ENCODE measurements at places on chromosomes 6 and 20. TPM values are rescaled to one million over a fixed set of nuclear protein-coding genes. Genes with fewer than 3 reads are reported as not detected.

CDSN gene
- not detected for total RNA-seq

SIRPD gene
- total RNA-seq, result 0.23 TPM

TRIM10 gene
- total RNA-seq, result not detected

DEF6 gene
- total RNA-seq, result 191 TPM

FAXC gene
- not detected for total RNA-seq

OR2H2 gene
- not detected for total RNA-seq

NFATC2 gene
- 53.5 TPM for total RNA-seq

PABPC1L gene
- total RNA-seq, result 103 TPM

EMILIN3 gene
- total RNA-seq, result not detected

SRMS gene
- not detected for total RNA-seq

PAK5 gene
- not detected for total RNA-seq

KCNQ5 gene
- 11.8 TPM for total RNA-seq

KIAA1755 gene
- not detected for total RNA-seq

TMEM244 gene
- total RNA-seq, result not detected

BMP2 gene
- not detected for total RNA-seq

- no peak for DNase-seq
These were observed 295.9 kb downstream of the GJA1 start for GRCh38 chr6:121731381-121731780.

- DNase-seq, result no peak
These were observed 75.2 kb downstream of the JPH2 start for GRCh38 chr20:44111712-44112335.

DNA sequence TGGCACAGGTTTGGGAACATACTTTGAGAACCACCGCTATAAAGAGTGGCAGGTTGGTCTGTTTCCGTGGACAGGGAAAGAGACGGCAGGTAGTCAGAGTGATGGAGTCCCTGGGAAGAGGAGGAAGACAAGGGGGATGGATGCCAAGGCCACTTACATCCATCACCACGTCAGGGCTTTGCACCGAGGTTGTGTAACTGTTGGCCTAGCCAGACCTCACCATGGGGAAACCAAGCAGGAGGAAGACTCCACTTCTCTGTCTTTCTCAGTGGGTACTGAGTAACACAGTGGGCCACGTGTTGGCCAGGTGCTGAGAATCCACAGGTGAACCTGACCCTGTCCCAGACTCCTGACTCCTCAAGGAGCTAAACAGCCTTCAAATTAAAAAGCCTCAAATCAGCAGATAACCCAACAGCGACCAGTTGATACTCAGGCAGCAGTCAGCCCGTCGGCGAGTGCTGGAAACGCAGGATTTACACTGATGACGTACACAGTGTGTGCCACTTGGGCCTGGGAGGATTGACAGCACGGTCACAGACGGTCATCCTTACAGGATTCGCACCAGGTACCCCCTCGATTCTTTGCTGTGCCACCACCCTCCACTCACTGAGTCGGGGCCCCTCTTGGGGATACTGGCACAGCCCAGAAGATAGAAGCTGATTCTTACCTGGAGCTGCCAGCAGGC is 134.6 kb upstream of the SNX9 start:
- no peak for DNase-seq

DNA sequence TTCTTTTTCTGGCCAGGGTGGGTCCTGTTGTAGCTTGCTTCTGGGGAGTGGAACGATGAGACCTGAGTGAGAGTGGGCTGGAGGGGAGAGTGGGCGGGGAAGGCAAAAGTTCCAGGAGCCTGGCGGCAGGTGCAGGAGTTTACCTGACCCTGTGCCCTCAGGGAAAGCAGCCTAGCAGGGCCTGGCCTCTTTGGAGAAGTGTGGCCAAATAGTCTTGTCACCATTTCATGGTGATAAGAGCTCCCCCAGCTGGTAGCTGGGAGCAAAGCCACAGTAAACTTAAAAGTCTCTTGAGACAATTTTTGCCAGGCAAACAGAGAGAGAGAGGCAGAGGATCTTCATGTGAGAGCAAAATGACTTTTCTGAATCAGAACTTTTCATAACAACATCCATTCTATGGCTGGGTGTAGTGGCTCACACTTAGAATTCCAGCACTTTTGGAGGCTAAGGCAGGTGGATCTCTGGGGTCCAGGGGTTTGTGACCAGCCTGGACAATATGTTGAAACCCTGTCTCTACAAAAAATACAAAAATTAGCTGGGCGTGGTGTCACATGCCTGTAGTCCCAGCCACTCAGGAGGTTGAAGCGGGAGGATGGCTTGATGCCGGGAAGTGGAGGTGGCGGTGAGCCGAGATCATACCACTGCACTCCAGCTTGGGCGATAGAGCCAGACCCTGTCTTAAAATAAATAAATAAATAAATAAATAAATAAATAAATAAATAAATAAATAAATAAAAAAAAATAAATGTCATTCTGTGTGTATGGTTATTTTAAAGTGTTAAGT is 161.8 kb upstream of the SCGN start:
- DNase-seq, result peak; percentile 80

- DNase-seq, result peak; percentile 88
These were observed at the start of gene AHI1 for GRCh38 chr6:135497412-135498184. Gene AHI1, minus strand, starts transcription at chr6:135497740. Its CDS starts 5,503 bp downstream, at chr6:135492237.

GRCh38 chr6:24125980-24126379 is at the start of gene NRSN1:
Gene NRSN1, plus strand, starts transcription at chr6:24126215. Its CDS starts 8,113 bp downstream, at chr6:24134328.
- no peak for DNase-seq

- no peak for DNase-seq
These were observed 45.4 kb downstream of the SSR1 start for GRCh38 chr6:7267466-7268091.

- DNase-seq, result no peak
These were observed 464.9 kb downstream of the TBC1D32 start for GRCh38 chr6:120869397-120869796.

DNA sequence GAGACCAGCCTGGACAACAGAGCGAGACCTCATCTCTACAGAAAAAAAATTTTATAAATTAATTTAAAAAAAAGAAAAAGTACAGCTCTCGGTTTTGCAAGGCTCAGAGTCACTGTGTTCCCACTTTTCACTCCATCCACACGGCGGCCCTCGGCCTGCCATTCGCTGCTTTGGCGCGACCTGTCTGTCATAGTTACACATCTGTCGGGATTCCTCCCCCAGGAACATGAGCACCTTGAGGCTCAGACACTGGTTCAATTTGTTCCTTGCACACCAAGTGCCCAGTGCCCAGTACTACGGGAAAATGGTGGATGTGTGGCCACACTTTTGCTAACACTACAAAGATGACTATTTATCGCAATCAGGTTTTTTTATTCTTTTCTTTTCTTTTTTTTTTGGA is 8.4 kb downstream of the CTSZ start:
- DNase-seq, result no peak

DNA sequence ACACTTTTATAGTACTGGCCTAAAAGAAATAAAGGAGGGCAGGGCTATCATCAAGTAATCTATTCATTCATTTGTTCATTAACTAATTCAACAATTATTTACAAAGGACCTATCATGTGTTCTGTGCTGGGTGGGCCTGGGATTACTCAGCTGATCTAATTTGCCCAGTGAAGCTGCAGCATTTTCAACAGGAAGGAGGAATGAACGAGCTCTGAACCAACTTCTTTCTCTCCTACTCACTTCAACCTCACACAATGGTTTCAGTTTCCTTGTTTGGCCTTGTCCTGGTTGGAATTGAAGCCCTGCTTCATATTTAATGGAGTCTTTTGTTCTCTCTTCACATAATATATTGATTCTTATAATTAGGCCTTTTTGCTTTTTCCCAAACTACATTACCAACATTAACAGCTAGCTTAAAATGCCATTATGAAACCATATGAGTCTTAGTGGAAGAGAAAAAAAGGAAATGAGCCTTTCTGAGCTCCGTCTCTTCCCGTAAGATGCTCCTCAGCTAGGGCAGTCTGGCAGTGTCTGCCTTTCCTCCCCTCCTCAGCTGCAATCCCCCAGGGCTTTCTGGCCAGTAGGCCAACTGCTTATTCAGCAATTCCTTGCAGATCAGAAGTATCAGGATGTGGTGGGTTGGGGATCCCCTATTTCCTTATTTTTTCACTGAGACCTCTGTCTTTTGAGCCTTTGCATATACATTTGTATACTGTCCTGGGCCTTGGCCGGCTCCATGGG is 79.4 kb upstream of the NRN1 start:
- DNase-seq, result no peak

GRCh38 chr6:35190306-35190705 is 23.4 kb upstream of the SCUBE3 start:
- no peak for DNase-seq

- peak; percentile 24 for DNase-seq
These were observed 356.4 kb downstream of the CDH4 start for GRCh38 chr20:61608275-61609085.

DNA sequence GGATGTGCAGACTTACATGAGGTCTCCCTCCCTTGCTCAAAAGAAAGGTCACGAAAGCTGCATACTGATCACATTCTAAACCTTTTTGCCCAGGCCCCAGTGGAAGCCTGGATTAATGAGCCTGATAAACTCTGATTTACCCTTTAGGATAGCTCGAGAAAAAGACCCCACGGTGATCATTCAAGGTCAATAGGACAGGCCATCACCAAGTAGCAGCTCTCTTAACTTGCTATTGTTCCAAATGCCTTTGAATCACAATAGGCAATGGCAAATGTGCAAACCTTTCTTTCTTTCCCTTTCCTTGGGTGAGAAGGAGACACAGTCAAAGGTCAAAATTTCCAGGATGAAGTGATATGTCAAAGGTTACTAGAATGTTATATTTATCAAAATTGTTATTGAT is 327.3 kb downstream of the HDGFL1 start:
- DNase-seq, result no peak

- no peak for DNase-seq
These were observed 7.5 kb downstream of the ELMO2 start for GRCh38 chr20:46398963-46399362.

DNA sequence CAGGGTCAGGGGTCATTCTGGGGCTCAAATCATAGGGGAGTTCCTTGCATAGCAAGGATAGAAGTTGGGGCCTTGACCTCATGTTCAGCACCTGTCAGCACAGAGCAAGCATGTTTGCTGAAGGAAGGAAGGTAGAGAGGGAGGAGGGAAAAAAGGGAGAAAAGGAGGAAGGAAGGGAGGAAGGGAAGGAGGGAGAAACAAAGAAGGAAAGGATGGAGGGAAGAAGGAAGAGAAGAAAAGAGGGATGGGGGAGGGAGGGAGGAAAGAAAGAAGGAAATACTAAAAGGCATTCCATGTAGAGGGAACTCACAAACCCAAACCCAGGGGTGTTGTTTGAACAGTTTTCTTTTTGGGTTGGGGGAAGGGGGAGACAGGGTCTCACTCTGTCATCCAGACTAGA is 80.1 kb downstream of the DLGAP4 start:
- no peak for DNase-seq

GRCh38 chr6:101722471-101722870 is 329.0 kb downstream of the GRIK2 start:
- DNase-seq, result no peak

GRCh38 chr20:58558486-58559367 is 43.5 kb upstream of the APCDD1L start:
- DNase-seq, result no peak

- no peak for DNase-seq
These were observed 888 bp downstream of the DYNLRB1 start for GRCh38 chr20:34517114-34517505.

GRCh38 chr6:33019372-33019771 is 10.0 kb upstream of the HLA-DOA start:
- no peak for DNase-seq

GRCh38 chr20:8601542-8601912 is 467.4 kb upstream of the PLCB4 start:
- DNase-seq, result no peak

- DNase-seq, result no peak
These were observed 68.2 kb downstream of the CDH22 start for GRCh38 chr20:46240065-46240464.

DNA sequence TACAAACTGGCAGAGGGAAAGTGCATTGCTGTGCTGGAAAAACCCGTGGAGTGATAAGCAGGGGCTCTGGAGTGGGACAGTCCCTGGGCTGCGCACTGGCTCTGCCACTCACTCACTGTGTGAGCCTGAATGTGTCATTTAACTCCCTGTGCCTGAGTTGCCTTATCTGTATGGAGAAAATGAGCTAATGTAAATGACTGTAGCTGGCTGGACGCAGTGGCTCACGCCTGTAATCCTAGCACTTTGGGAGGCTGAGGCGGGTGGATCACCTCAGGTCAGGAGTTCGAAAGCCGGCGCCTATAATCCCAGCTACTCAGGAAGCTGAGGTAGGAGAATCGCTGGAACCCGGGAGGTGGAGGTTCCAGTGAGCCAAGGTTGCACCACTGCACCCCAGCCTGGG is 18.4 kb upstream of the RPN2 start:
- DNase-seq, result no peak

GRCh38 chr20:15342991-15343523 is 1005.6 kb upstream of the FLRT3 start:
- no peak for DNase-seq

GRCh38 chr20:61599061-61599531 is 347.0 kb downstream of the CDH4 start:
- DNase-seq, result no peak

GRCh38 chr6:40848868-40849514 is 190.0 kb downstream of the UNC5CL start:
- DNase-seq, result no peak
